T-cell (primary cell): ENCODE measurements at places on chromosomes 4 and X.

GRCh38 chr4:99885063-99885664, 9.1 kb downstream of the LAMTOR3 start:
- no peak for DNase-seq

GRCh38 chrX:15601932-15602331, 1.2 kb upstream of the ACE2 start:
- DNase-seq = no peak

GRCh38 chrX:78019586-78020483, 50.4 kb upstream of the PGAM4 start:
- DNase-seq = no peak

GRCh38 chr4:73984736-73985527, 3.1 kb downstream of the PPBP start:
- no peak for DNase-seq

GRCh38 chr4:183504930-183505610, at the start of gene ING2:
ING2 (plus strand) TSS chr4:183505058; CDS start chr4:183505196, 138 bp downstream.
- DNase-seq = no peak

GRCh38 chrX:12950851-12951594, 23.9 kb upstream of the TMSB4X start:
- DNase-seq = peak; percentile 67

- DNase-seq = no peak
Measured at GRCh38 chrX:20372533-20372932, 105.8 kb upstream of the RPS6KA3 start.

DNA sequence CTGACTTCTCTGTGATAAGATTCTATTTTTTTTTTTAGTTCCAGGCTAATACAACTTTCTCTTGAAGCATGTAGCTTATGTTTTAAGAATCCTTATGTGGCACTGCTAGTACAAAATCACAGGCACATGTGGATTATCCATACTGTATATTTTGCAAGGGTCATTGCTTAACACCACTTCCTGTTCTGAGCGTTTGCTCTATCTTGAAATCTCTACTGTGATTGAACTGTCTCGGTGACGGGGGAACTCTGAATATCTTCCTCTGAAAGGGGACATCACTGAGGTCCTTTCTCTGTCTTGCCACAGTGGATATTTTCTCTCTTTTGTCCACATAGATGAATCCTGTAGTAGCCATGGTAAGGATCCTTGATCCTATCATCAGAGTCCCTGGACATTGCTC, 2.1 kb upstream of the WFS1 start:
- no peak for DNase-seq

- DNase-seq = no peak
Measured at GRCh38 chr4:176376032-176376614, 56.4 kb downstream of the SPCS3 start.

GRCh38 chr4:182294451-182294850, 51.2 kb downstream of the TENM3 start:
- no peak for DNase-seq

GRCh38 chrX:18961686-18962085, 22.2 kb downstream of the PHKA2 start:
- no peak for DNase-seq

DNA sequence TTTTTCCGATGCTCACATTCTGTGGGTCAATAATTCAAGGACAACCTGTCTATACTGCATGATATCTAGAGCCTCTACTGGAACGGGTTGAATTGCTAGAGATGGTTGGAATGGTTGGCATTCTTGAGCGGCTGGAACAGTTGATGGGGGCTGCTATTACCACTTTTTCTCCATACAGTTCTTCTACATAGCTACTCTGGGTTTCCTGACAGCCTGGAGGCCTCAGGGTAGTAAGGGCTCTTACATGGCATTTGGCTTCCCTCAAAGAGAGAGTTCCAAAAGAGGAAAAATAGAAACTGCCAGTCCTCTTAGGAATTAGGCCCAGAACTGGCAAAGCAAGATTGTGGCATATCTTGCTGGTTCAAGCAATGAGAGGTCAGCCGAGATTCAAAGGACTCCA, 53.1 kb downstream of the NAA11 start:
- no peak for DNase-seq

- no peak for DNase-seq
Measured at GRCh38 chr4:58359590-58359989, 1249.4 kb upstream of the IGFBP7 start.

GRCh38 chr4:5361968-5362367, 310.7 kb downstream of the STK32B start:
- DNase-seq = no peak

DNA sequence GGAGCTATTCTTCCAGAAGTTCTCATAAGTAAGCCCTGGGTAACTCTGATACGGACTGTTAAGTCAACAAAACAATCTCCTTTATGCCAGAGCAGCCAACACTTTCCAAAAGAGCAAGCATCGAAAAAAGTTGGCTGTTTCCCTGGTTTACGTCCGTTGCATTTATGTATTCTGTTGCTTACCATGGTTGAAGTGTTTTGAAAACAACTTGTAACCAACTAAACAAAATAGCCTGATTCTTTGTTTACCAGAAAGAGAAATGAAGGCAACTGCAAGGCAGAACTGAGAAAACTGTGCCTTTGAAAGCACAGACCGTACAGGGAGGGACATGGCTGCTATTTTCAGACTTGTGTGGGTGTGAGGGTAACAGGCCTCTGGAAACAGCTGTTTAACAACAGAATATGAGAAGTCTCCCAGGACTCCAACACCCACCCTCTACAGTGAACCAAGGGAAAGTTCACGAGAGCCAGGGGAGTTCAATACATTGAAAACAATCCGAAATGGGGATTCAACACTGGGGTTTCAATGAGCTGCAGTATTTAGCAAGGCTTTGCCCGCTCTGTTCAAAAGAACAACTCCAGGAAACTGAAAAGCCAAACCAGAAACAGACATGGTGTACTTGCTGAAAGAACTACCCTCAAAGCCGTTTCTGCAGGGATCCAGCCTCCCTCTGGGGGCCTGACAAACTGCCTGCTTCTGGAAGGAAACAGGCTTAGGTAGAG, 95.8 kb upstream of the EGFL6 start:
- no peak for DNase-seq

DNA sequence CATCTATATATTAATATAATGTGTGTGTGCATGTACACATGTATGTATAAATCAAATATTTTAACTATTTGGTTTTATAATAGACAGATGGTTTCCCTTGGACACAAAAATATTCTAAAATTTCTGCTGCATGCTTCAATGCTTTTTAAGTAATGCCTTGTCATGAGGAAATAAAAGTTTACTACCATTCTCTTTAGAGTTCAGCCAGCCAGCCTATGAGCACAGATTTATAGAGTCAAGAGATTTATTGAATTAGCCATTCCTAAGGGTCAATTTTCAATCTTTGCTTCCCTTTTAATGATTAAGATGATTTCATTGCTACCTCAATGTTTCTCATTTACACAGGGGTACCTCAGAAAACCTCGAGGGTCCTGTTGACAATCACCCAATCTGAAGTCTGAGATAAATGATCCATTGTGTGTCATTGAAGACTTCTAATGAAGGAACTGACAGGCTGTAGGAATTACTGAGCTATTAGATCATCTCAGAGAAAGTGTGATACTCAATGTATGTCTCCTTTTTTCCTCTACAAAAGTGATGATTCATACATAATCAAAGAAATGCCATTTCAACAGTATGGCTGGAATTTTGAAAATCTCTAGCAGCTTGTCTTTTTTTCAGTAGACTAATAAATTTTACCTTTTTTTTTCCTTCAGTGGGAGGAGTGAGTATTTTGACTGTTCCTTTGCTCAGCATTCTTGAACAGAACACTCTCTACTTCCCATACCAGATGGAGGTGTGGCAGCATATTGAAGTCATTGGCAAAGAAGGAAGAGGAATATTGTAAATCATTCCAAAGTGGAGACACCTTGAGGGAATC, 222.6 kb upstream of the PCDH18 start:
- no peak for DNase-seq

GRCh38 chr4:1793496-1793840, 375 bp downstream of the FGFR3 start:
- DNase-seq = no peak

DNA sequence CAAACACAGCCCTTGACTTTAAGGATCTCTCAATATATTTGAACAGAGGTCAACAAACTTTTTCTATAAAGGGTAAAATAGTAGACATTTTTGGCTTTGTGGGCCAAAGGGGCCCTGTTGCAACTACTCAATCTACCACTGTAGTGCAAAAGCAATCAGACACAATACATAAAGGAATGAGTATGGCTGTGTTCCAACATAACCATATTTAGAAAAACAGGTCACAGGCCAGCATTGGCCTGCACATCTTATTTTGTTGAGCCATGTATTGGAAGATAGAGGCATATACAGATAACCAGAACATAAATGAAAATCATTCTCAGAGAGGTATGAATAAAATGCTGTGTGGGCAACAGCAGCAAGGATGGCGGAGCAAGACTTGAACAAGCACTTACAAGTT, 49.8 kb downstream of the MID1 start:
- DNase-seq = no peak

DNA sequence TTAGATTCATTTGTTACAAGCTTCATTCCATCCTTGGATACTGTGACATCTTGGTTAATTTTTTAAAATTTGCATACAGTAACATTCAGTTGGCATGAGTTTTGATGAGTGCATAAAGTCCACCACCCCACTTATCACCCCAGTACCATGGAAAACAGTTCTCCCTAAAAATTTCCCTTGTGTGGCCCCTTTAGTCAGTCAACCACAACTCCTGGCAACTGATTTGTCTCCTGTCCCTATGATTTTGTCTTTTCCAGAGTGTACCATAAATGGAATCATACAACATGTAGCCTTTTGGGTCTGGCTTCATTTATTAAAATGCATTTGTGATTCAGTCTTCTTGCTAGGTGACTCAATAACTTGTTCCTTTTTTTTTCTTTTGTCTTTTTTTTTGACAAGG, 29.9 kb downstream of the RP2 start:
- DNase-seq = no peak

DNA sequence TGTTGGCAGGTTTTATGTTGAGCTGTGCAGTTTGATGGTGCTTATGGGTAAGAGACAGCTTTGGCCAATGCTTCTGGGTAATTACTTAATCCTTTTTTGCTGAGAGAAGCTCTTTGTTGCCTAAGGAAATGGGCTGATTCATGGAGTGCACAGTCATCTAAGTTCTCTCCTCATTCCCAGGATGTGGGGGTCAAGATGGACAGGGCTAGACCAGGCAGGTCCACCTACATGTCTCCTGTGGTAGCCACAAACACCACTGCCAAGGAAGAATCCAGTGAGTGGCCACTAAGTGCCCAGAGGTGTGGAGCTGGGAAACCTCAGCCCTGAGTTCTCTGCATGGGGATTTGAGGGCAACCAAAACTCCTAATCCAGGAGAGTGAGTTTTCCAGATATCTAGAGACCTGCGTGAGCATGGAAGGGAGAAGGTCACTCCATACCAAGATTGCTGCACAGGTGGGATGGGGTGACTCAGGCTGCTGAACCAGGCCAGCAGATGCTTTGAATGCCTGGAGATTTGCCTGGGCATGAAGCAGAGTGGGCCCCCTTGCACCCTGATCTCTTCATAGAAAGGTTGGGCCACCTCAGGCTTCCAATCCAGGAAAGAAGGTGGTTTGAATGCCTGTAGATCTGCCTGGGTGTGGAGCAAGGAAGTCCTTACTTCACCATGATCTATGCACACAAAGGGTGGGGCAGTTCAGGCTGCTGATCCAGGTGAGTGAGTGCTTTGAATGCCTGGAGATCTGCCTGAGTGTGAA, 234.8 kb upstream of the GNPDA2 start:
- DNase-seq = no peak

DNA sequence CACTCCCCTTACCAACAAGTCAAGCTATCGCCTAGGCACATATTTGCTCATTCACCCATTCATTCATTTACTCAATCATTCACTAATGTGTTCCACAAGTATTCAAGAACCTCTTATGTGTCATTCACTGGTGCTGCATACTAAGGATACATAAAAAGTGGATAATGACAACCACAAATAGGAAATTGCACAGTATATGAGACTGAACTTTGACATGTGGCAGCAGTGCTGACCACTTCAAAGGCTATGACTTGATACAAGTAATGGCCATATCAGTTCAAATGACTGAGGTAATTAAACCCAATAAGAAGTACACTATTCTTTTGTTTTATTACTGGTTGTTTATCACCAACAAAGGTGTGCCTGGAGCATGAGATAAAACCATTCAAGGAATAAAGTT, 282.5 kb downstream of the KLHL13 start:
- no peak for DNase-seq

GRCh38 chrX:79095441-79096041, 48.9 kb upstream of the GPR174 start:
- DNase-seq = no peak

DNA sequence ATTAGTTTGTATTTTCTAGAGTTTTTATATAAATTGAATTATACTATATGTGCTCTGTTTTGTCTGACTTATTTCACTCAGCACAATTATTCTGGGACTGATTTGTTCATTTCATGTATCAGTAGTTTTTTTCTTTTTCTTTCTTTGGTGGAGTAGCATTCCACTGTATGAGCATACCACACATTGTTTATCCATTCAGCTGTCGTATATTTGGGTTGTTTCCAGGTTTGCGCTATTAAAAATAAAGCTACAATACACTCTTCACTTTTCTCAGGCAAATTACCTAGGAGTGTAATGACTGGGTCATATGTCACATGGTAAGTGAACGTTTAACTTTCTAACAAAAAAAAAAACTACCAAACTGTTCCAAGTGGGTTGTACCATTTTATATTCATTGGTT, 9.6 kb upstream of the OTUD4 start:
- no peak for DNase-seq

DNA sequence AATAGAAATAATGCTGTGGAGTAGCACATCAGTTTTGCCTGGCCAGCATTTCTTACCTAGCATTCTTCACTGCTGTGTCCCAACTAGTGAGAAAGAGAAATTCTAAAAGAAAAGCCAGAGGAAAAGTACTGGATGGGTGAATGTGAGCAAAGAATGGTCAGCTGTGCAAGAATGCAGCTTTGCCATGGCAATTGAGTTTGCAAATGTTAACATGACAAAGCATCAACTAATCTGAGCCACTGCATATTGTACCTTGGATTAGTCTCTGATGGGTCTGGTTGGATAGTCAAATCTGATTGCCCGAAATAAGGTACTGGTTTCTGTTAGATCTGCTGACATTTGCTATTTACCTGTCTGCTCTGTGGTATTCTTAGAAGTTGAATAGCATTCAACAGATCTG, 38.7 kb downstream of the ADD1 start:
- DNase-seq = no peak
